ENCODE measurements at places on chromosomes 16 and 17. TPM values are rescaled to one million over a fixed set of nuclear protein-coding genes. Genes with fewer than 3 reads are reported as not detected.

The METRN gene
- 45.5 TPM for total RNA-seq

The KRTAP4-7 gene
- total RNA-seq, result not detected

DNA sequence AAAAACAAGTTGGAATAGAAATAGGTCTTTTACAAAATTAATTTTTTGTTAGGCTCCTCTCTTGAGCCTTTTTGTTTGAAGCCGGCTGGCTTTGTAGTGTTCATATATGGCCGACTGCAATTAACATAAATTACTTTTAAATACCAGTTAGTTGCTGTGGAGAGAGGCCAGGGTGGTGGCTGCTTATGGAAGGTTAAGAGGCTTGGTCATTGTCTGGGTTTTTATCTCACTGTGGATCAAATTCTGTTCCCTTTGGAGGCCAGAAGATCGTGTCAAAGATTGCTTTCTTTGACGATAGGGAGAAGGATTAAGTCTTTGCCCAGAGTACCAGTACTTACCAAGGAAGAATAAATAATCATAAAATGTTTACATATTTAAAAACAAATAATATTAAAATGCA is 39.9 kb downstream of the MSI2 start:
- DNase-seq, result no peak

The CACNG5 gene
- not detected for total RNA-seq

- DNase-seq, result no peak
Observed at GRCh38 chr16:27325736-27326135, 12.0 kb downstream of the IL4R start.

The SMYD4 gene
- 12.1 TPM for total RNA-seq

DNA sequence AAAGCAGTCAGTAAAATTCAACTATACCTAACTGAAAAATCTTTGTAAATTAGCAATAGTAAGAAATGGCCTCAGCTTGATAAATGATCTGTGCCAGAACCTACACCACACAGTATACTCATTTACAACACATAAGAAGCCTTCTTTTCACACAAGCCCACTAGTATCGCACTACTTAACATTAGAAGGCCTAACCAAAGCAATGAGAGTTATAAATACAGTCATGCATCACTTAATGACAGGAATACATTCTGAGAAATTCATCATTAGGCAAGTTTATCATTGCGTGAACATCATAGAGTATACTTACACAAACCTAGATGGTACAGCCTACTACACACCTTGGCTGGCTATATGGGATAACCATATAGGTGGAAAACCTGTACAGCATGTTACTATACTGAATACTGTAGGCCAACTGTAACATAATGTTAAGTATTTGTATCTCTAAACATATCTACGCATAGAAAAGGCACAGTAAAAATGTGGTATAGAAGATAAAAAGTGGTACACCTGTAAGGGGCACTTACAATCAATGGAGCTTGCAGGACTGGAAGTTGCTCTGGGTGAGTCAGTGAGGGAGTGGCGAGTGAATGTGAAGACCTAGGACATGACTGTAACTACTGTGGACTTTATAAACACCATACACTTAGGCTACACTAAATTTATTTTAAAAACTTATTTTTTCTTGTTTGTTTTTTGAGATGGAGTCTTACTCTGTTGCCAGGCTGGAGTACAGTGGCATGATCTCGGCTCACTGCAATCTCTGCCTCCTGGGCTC is 126.5 kb upstream of the CORO6 start:
- DNase-seq, result no peak

The OR1A2 gene
- not detected for total RNA-seq

- peak; percentile 64 for DNase-seq
Observed at GRCh38 chr17:75693500-75694481, 26.7 kb downstream of the SAP30BP start.

DNA sequence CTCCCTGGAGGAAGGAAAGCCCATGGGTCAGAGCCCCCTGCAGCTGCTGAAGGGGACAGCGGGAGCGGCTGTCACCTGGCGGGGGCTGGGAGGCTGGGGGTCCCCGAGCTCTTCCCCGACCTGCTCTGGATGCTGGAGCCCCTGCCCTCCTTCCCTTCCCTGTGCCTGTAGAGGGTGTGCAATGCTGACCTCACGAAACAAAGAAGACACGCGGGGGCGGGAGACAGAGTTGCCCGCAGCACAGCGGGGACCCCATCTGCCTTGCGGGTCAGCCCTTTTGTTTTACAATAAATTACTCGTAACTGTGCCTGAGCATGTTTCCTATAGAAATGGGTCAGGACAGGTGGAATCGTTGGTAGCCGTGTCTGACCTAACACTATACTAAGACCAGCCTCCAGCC is 6.3 kb downstream of the SECTM1 start:
- no peak for DNase-seq

GRCh38 chr17:39660397-39661385 is 4.5 kb upstream of the TCAP start:
- no peak for DNase-seq

The KRT33A gene
- total RNA-seq, result not detected

DNA sequence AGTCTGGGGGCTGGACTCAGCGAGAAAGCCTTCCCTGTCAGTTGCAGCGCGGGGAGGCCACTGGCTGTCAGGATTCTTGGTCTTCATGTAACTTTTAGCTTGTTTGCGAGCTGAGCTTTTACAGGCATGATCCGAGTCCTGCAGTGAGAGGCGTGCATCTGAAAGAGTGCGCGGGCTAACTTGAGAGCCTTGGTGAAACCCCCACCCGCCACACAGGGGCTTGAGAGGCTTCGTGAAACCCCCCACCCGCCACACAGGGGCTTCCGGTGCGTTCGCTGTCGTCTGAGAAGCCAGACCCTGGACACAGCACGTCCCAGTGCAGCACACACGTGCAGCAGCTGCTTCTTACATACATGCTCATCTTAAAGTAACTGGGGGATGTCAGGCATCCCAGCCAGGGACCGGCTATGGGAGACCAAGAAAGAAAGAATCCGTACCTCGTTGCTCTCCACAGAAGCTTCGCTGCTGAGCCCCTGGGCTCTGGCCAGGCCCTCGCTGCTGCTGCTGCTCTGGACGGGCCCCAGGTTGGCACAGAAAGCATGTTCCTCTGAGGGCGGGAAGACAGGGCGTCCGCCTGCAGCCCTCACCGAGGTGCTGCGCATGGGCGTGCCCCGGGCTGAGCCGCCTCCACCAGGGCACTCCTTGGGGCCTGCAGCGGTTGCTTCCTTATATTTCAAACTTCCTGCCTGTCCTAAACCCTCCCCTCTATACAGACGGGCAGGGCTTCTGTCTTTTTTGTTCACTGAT is 7.8 kb downstream of the NUDT16L1 start:
- DNase-seq, result no peak

The RNF227 gene
- 0.51 TPM for total RNA-seq

DNA sequence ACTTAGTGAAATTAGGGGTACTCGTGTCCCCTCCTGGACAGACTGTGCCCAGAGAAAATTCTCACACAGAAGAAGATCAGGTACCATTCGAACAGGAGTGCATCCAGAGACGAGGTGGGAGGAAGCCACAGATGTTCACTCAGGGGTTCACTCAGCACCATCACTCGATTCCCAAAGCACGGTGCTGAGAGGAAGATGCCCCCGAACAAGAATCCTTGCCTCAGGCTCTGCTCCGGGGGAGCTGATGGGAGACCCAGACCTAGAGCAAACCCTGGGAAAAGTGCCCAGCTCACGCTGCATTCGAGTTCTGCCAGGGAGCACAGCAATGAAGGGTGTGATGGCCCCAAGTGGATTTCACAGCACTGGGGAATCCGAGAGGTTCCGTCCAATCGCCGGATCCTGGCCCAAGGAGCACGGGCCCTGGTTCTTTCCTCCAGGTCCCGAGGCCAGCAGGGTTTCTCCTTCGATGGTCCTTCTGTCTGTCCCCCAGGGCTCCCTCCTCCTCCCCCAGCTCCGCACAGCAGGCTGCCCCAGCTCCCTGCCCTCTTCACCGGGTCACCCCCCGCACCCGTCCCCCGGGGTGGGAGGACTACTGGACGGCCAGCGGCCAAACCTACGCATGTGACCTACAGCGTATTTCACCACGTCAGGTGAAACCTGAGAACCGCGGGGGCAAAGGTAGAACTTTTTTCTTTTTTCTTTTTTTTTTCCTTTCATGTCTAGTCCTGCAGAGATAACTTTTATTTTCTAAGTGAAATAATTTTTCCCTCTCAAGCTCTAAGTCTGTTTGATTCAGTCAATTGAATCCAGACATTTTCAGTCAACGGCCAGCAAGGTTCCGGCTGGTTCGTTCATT is 10.2 kb upstream of the UBE2I start:
- DNase-seq, result no peak

DNA sequence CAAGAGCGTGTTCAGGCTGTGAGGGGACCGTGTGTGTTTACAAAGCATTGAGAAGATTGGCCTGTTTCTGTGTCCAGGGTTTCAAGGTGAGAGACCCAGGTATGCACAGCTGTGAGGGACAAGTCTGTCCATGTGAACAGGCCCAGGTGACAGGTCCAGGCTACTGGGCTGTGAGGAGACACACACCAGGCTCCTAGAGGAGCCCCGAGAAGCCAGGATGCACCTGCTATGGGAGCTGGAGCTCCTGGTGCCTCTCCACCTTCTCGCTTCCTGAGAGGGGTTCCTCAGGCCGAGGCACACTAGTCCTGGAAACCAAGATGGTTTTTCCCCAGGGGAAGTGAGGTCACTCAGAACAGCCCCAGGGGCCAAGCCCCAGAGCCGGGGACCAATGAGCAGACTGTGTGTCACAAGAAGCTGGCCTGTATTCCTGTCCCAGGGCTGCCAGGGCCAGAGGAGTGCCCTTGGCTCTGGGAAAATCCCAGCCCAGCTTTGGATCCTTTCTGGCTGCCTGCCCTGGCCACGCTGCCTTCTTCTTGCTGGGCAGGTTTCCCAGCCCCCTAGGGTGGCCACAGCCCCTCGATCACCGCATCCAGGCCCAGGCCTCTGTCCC is 153.4 kb upstream of the PLCG2 start:
- peak; percentile 96 for DNase-seq

GRCh38 chr16:16149710-16150116 is 73.6 kb downstream of the ABCC6 start:
- DNase-seq, result no peak

GRCh38 chr16:84879569-84880487 is 60.0 kb downstream of the CRISPLD2 start:
- DNase-seq, result peak; percentile 42

GRCh38 chr17:78745407-78746088 is 36.5 kb downstream of the CYTH1 start:
- peak; percentile 56 for DNase-seq

DNA sequence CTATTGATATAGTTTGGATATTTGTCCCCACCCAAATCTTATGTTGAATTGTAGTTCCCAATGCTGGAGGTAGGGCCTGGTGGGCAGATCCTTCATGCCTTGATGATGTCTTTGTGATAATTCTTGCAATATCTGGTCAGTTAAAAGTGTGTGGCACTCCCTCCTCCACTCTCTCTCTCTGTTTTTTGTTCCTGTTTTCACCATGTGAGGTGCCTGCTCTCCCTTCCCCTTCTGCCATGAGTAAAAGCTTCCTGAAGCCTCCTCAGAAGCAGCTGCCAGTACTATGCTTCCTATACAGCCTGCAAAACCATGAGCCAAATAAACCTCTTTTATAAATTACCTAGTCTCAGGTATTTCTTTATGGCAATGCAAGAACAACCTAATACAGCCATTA is 47.3 kb downstream of the TOM1L2 start:
- no peak for DNase-seq

The BAIAP3 gene
- 1.6 TPM for total RNA-seq

The APRT gene
- total RNA-seq, result 128 TPM

GRCh38 chr16:72665701-72666100 is 382.2 kb downstream of the ZFHX3 start:
- no peak for DNase-seq

- DNase-seq, result no peak
Observed at GRCh38 chr16:1312903-1313302, 3.5 kb downstream of the UBE2I start.

DNA sequence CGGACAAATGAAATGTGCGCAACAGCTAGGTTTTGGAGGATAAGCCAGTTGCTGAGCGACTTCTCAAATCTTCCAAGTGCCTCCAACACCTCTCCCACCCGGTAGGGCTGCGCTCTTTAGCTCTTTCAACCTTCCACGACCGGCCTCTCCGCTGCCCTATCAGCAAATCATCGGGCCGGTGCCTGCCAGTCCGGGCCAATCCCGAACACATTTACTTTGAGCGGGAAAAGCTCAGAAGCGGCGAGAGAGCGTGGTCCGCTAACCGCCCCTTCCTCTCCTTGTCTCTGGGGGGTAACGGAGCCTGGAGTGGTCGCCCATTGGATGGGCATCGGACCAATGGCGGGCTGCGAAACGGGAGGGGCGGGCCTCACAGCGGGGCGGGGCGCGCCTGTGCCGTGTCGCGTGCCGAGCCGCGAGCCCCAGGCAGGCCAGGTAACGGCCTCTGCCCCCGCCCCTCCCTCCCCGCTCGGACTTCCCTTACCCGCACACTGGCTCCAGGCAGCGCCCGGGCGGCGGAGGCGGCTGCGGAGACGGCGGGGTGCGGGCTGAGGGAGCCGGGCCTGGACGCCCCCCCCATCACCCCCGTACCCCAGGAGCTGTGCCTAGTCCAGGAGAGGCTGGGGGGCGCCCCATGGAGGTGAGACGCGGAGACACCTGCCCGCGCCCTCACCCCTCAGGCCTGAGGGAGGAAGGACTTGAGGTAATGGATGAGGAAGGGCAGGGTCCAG is at the start of gene MEIOC:
Gene MEIOC, plus strand, starts transcription at position 486 of the 728 bp plus-strand sequence. Its CDS starts 146 bp downstream, at position 632.
- no peak for DNase-seq

The TEKT1 gene
- total RNA-seq, result not detected

- no peak for DNase-seq
Observed at GRCh38 chr17:56597495-56597990, 4.0 kb downstream of the NOG start.

DNA sequence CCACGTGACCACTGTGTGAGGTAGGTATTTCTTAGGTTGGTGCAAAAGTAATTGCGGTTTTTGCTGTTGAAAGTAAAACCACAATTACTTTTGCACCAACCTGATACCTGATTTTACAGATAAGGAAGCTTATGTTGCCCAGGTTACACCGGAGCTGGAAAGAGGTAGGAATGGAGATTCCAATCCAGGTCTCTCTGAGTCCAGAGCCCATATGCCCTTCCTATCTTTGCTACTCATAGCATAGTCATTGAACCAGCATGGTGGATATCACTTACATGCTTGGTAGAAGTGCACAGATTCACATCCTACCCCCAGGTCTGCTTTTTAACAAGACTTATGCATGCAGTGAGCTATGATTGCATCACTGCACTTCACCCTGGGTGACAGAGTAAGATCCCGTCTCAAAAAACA is 61.8 kb downstream of the ARSG start:
- DNase-seq, result no peak

DNA sequence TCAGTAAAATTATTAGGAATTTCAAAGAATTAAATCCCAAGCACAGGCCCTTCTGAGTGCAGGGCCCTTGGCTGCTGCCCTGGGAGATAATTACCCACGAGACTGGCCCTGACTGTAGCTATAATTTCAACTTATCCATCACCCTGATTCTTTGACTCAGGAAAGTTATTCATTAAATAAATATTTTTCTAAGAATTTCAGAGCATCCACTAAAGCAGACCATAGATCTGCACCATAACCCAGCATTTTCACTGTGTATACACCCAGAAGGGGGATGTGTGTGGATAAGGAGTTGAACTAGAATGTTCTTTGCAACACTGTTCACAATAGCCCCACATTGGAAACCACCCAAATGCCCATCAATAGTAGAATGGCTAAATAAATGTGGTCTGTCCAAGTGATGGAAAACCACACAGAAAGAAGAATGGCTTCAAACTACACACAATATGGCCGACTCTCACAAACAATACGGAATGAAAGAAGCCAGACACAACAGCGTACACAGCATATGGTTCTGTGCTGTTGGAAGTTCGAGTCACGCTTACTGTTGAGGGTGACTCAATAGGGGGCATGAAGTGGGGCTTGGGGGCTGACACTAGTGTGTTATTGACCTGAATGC is 33.9 kb upstream of the MEAK7 start:
- DNase-seq, result peak; percentile 27
